ENCODE measurements at places on chromosomes 11 and 22.
A peak's percentile ranks its signal among the peaks of the same experiment; 100 is the strongest.

DNA sequence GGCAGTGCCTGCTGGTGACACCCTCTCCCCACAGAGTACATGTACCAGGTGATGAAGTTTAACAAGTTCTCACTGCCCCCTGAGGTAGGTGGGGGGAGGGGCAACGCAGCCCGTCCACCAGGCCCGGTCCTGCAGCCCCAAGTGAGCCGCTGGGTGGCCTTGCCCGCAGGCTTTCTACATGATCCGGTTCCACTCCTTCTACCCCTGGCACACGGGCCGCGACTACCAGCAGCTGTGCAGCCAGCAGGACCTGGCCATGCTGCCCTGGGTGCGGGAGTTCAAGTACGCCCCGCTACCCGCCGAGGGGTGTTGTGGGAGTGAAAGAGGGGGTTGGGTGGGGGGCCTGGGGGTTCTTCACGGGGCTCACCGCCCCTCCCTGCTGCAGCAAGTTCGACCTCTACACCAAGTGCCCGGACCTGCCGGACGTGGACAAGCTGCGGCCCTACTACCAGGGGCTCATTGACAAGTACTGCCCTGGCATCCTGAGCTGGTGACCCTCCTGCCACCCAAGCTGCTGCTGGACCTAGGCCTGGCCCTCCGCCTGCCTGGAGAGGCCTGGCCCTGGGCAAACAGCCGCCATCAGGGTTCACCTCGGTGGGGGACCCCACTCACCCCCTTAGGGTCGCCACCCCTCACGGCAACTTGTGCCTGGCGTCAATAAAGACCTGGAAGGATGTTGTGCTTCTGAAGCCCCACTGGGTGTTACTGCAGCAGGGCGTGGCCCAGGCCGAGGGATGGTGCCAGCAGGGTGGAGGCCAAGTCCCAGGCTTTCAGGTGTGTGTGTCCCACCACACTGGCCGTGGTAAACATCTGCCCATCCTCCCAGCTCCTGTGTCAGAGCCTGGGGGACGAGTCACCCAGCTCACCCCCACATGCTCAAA lies 2.9 kb downstream of the MIOX start:
- H3K36me3 ChIP-seq, result no peaks in the 10 kb centered on the region
- H3K4me3 ChIP-seq, result no peak overlapping the region
- no peaks in the 10 kb centered on the region for H3K27me3 ChIP-seq
- DNase-seq, result no peak

GRCh38 chr22:38180841-38181452 lies 683 bp downstream of the PLA2G6 start:
- H3K4me3 ChIP-seq, result peak overlapping the region; percentile 94
- DNase-seq, result peak; percentile 62
- H3K4me1 ChIP-seq, result peaks cover 48% of the 10 kb centered on the region
- no peaks in the 10 kb centered on the region for H3K27me3 ChIP-seq
- peak overlapping the region; percentile 97 for H3K27ac ChIP-seq

DNA sequence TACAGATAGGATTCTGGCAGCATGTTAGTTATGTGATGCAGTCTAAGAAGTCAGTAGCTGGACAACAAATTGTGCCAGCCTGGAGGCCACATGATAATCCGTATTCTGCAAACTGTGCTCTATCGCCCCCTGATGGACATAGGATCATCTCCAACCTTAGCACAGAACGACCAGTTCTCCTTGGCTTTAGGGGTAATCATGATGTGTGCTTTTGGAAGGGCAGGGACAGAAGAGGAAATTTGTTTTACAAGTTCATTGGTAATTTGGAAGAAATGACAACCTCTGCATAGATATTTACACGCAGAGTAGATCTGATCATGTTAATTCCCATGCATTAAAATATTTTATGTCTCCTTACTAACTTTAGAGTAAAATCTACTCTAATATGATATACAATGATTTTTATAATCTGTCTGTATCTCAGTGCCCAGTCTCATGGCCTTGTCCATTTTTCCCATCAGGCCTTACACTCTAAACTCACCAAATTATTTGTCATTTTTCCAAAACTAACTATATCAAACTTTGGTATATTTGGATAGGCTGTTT lies 12.1 kb downstream of the OR10D3 start:
- peak; percentile 70 for DNase-seq
- H3K4me1 ChIP-seq, result no peaks in the 10 kb centered on the region
- H3K27me3 ChIP-seq, result peaks cover 6% of the 10 kb centered on the region
- H3K36me3 ChIP-seq, result no peaks in the 10 kb centered on the region
- H3K4me3 ChIP-seq, result no peak overlapping the region
- no peak overlapping the region for H3K27ac ChIP-seq

DNA sequence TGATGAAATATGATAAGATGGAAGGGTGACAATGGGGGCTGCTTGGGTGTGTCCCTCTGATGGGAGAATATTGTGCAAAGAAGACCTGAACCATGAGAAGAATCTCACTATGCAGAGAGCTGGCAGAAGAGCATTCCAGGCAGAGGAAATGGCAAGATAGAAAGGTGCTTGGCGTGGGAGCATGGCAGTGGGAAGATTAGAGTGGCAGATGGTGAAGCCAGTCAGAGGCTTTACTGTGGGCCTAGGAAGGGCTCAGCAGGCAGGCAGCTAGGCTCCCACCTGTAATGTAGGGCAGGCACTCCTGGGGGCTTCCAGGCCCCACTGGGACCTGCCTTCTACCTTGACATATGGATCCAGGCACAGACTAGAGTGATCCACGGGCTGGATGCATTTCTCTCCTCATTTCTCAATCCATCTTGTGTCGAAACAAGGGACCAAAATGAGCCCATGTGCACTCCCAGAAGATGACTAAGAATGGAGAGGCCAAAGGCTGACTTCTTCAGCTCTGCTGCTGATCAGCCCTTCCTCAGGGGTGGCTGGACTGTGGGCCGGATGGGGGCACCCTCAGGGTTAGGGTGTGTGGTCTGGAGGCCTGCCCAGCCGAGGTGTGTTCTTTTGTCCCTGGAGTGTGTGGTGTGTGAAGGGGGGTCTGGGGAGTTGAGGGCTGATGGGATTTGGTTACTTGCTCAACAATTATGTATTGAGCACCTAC lies 88.3 kb downstream of the TSPAN18 start:
- DNase-seq, result no peak
- no peaks in the 10 kb centered on the region for H3K27me3 ChIP-seq
- no peak overlapping the region for H3K27ac ChIP-seq
- no peaks in the 10 kb centered on the region for H3K4me1 ChIP-seq
- H3K36me3 ChIP-seq, result no peaks in the 10 kb centered on the region

GRCh38 chr22:50691521-50691920 lies 18.9 kb downstream of the SHANK3 start:
- DNase-seq, result peak; percentile 73
- no peaks in the 10 kb centered on the region for H3K36me3 ChIP-seq
- no peak overlapping the region for H3K4me3 ChIP-seq
- H3K27ac ChIP-seq, result no peak overlapping the region

DNA sequence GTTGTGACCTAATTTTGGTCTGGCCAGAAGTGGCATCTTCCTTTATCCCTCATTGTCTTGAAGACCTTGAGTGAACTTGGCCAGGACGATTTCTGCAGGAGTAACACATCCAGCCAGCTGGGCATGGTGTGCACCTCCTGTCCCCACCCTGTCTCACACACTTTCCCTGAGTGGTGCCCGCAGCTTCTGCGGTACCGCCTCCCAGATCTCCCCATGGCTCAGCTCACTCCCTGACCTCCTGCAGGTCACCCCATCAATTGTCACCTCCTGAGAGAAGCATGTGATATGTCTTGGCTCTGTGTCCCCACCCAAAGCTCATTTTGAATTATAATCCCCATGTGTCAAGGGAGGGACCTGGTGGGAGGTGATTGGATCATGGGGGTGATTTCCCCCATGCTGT lies 50.2 kb upstream of the TP53I11 start:
- no peak for DNase-seq
- H3K4me1 ChIP-seq, result no peaks in the 10 kb centered on the region
- H3K36me3 ChIP-seq, result no peaks in the 10 kb centered on the region
- H3K4me3 ChIP-seq, result no peak overlapping the region
- H3K27me3 ChIP-seq, result no peaks in the 10 kb centered on the region

DNA sequence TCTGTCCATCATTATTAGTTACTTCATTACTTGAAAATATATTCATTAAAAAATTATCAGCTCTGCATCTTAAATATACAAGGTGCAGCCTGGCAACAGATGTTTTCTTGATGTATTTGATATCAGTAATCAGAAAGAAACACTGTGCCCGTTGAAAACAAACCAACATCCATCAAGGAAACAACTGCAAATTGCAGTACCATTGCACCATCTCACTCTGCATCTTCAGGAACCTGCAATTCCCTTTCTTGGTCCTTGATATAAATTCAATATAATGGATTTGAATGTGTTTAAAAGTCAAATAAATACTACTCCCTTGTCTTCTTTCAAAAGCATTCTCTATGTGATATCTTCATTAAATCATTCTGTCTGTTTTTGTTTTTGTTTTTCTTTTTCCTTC lies 1131.2 kb downstream of the FAM181B start:
- no peak overlapping the region for H3K27ac ChIP-seq
- H3K27me3 ChIP-seq, result no peaks in the 10 kb centered on the region
- H3K4me3 ChIP-seq, result no peak overlapping the region

DNA sequence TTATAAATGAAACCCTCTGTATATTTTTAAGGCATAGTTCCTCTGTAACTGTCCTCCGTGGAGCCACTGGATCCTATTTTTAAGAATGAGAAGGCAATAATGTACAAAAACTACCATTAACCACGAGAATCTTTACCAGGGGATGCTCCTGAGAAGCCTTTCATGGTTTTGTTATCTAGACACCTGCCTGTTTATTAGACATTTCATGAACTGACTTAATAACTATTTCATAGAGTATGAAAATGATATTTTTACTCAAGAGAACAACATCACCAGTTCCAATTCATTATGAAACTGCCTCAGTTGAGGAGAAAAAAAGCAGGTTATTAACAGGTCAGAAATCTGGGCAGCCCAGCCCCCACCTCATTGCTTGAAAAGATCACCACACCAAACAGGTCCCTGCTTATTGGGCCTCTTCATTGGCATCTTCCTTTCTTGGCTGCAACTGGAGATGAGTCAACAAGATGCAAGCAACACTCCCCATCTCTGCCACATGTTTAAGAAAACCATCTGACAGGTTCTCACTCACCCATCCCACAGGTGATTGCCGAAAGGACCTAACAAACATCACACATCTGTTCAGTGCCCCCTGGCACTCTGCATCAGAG lies 27.8 kb downstream of the ETS1 start:
- no peaks in the 10 kb centered on the region for H3K36me3 ChIP-seq
- DNase-seq, result peak; percentile 61

DNA sequence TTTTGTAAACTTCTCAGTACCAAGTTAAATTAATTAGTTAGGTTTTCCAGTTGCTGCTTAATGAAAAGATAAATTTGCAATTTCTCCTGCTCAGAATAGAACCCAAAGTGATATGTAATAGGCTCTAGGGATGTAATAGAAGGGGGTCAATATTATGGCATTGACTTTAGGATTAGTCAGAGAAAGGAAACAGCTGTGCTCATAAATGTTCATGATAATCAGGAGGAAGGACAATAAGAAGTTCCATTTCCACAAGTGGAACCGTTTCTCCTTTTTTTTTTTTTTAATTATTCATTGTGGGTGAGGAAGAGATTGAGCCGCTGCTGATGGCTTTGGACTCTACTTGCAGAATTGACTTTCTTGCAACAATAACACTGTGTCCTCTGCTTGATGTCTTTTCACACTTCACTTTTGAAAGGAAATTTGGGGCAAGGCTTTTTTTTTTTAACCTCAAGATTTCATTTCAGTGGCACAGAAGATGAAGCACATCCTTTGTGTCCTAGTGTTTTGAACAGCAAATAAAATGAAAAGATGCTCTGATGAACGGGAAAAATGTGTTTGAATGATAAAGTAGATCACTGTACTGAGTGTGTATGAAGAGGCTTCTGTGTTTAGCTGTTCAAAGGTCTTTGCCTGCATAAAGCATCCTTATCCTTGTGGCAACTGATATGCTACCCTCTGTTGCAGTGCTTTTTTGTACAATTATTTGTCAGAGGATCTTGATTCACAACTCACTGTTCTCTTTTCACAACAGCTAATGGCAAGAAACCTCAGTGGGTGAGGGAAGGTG lies 62.4 kb downstream of the GAS2 start:
- no peaks in the 10 kb centered on the region for H3K27me3 ChIP-seq
- H3K36me3 ChIP-seq, result no peaks in the 10 kb centered on the region
- H3K27ac ChIP-seq, result no peak overlapping the region
- no peak overlapping the region for H3K4me3 ChIP-seq
- no peaks in the 10 kb centered on the region for H3K4me1 ChIP-seq

DNA sequence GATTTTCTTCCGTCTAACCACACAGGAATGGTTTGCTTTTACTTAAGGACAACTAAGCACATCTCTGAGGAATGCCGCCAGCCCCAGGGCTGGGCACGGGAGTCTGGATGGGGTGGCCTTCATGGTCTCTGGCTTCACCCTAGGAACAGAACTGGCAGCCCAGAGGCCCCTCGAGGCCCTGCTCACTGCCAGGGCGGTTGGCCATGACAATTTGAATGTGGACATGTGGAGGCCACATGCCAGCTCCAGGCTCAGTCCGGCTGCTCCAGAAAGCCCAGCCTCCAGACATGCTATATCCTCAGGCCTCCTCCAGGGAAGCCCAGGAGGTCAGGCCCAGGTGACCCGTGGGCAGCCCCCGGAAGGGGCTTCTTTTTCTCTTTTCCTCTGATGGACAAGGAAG lies 84.0 kb upstream of the FGF3 start:
- H3K4me1 ChIP-seq, result no peaks in the 10 kb centered on the region
- H3K4me3 ChIP-seq, result no peak overlapping the region
- no peak overlapping the region for H3K27ac ChIP-seq
- DNase-seq, result no peak
- no peaks in the 10 kb centered on the region for H3K36me3 ChIP-seq

DNA sequence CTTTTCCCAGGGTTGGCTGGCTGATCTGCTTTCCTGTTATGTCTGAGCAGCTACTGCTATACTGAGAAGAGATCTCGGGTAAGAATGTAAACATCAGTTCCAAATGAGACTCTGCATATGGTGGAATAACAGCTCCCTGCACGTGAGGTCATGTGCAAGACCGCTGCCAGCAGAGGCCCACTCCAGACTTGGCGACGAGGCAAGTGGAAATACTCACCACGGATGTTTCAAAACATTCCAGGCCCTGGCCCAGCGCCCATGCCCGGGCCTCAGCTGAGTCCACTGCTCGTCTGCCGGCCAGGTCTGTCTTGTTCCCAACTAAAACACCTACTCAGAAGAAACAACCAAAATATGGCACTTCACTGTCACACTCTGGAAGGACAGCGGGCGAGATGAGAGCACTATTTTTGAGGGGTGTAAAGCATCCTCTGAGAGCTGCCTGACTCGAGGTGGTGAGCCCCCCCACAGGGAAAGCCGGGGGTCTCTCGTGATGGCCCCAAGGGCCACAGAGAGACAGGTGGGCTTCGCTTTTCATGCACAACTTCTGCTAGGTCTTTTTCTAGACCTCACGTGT lies 13.1 kb downstream of the IFT27 start:
- no peak overlapping the region for H3K4me3 ChIP-seq
- no peak overlapping the region for H3K27ac ChIP-seq
- no peak for DNase-seq
- H3K4me1 ChIP-seq, result peaks cover 3% of the 10 kb centered on the region
- H3K27me3 ChIP-seq, result no peaks in the 10 kb centered on the region

DNA sequence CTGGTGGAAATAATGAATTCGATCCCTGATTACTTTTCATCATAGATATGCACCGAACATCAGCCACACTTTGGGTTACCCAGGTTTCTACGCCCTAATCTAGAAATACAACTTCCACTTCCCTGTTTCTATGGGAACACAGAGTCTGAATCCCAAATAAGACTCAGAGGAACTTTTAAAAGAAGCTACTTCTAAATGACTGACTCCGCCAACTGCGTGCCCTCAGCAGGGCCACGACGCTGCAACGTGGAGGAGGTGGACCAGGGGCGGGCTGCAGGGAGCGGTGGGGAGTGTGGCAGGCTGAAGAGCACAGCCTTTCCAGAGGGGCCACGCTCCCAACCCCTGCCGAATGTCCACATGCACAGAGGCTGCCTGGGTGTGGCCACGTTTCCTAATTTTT lies 304.0 kb downstream of the SHANK2 start:
- H3K27ac ChIP-seq, result no peak overlapping the region
- H3K4me1 ChIP-seq, result no peaks in the 10 kb centered on the region
- DNase-seq, result no peak
- peaks cover 3% of the 10 kb centered on the region for H3K27me3 ChIP-seq
- H3K36me3 ChIP-seq, result no peaks in the 10 kb centered on the region
